ENCODE measurements at places on chromosomes 3 and 15.

- no peak for DNase-seq
Measured at GRCh38 chr3:26637698-26638097, 15.1 kb downstream of the LRRC3B start.

DNA sequence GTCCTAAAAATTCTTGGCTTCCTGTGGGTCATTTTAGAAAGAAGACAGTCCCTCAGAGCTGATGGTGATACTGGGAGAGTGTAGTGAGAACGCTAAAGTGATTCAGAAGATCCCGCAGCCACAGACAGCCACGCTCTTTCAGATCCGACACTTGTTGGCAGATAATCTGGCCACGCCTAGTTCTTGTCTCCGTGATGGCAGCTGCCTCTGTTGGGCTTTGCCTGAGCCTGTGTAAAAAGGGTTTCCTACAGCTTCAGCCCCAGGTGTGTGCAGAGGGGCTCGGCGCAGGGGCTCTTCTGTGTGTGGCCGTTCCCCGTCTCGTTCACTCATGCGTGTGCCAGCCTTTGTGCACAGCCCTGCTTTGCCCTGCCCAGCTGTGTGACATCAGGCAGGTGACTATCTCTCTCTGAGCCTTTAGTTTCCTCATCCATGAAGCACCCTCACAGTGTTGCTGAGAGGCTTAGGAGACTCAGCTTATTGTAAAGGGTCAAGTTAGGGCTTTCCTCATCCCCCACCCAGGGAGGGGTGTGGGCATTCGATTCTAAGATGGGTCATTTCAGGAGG, 6.3 kb downstream of the IRAK2 start:
- no peak for DNase-seq

DNA sequence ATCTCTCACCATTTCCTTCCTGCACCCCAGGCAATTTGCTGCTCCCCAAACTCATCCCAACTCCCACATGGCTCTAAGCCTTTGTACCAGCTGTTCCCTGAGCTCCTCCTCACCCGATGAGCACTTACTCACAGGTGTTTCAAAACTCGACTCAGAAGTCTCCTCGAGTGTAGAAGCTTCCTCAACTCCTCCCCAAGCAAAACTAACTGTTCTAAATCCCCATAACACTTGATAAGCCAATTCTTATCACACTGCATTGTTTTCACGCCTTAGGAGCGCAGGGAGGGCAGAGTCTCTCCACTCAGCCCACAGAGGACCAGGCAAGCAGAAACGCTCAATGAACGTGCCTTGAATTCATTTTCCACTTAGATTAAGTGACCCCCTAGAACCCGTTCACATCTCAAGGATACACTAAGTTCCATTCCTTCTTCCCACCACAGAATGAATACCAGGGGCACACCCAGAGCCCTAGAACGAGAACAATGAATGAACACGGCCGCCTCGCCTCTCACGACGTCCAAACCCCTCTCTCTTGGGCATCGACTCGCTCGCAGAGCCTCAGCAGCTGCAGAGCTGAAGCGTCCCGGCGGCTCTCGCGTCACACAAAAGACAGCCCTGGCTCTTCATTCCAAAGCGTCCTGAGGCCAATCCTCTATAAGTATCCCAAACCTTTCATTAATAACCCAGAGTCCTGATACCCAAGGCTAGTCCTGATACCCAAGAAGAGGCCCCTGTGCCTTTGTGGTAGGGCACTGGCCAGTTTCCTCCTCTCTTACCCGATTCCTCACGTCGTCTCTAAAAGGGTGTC, 1.1 kb downstream of the RAF1 start:
- DNase-seq: no peak

DNA sequence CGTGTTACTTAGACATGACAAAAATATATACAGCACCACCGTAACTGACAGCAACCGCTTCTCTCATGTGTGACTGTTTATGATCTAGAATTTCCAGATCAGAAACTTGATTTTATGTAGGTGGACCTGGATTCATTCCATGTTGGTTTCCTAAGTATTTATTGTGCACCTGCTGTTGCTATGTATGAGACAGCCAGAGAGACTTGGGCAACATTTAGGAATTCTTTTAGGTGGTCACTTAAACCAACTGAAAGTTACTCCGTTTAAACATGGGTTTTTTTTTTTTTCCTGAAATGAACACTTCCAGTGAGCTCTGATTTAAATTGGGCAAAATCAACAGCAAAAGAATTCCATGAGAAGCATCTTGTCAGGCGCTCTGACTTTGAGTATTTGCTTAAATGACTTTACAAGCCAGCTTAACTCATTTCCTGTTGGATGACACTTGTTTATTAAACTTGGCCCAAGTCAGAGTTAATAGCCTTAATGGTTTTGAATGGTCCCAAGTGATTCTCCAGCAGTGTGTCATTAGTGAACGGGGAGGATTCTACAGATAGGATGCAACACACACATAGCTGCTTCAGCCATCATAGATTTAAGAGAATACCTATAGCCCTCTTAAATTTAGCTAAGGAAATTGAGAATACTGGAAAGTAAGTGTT, 31.8 kb downstream of the MITF start:
- DNase-seq: no peak

DNA sequence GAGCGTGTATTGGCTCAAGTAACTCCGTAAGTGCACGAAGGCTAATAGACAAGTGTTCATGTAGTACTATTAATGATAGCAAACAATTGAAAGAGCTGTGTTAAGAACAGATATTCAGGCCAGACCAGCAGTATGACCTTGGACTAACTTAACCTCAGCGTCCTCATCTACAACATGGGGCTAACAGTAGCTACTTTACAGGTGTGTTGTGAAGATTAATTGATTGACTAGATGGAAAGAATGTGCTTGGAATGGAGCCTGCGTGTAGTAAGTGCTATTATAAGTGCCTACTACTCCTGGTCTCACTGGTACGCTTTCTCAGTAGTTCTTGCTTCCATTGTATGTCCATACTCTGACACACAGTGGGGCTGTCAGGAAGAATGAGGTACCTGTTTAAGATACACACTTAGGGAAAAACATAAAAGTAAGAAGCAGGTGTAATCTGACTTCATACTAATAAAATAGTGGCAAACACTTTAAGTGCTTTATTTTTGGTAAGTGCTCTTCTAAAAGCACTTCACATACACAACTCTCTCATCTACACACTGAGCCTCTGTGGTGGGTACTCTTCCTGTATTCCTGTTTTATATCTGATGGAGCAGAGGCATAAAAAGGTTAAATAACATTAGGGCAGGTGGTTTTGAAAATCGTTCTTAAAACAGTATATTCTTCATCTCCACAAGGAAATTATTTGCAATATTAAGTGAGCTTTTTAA, 24.3 kb upstream of the FBXL22 start:
- no peak for DNase-seq

DNA sequence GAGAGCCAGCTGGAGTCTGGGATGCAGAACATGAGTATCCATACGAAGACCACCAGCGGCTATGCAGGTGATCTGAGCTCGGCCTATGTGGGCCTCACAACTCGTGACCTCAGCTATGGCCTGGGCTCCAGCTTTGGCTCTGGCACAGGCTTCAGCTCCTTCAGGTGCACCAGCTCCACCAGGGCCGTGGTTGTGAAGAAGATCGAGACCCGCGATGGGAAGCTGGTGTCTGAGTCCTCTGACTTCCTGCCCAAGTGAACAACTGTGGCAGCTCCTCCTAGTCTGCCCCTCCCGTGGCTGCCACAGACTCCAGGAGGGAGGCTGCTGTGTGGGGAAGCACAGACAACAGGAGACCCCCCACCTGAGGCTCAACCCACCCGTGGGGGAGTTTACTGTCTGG, 3.6 kb upstream of the KPNA4 start:
- no peak for DNase-seq

- no peak for DNase-seq
Measured at GRCh38 chr3:13296662-13297061, 123.5 kb downstream of the NUP210 start.

- DNase-seq: no peak
Measured at GRCh38 chr3:139654637-139655365, 23.0 kb downstream of the NMNAT3 start.

- no peak for DNase-seq
Measured at GRCh38 chr3:106692624-106693023, 684.6 kb upstream of the CCDC54 start.

DNA sequence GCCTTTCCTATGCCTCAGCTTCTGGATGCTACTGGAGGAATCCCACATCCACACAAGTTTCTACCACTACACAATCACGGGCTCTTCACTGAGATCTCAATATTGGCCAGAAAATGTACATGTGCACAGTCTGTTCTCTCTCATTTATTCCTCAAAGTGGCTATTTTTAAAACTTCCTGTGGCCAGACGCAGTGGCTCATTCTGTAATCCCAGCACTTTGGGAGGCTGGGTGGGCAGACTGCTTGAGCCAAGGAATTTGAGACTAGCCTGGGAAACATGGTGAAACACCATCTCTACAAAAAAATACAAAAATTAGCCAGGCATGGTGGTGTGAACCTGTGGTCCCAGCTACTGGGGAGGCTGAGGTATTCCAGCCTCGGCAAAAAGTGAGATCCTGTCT, 91.4 kb upstream of the PRTG start:
- DNase-seq: no peak

DNA sequence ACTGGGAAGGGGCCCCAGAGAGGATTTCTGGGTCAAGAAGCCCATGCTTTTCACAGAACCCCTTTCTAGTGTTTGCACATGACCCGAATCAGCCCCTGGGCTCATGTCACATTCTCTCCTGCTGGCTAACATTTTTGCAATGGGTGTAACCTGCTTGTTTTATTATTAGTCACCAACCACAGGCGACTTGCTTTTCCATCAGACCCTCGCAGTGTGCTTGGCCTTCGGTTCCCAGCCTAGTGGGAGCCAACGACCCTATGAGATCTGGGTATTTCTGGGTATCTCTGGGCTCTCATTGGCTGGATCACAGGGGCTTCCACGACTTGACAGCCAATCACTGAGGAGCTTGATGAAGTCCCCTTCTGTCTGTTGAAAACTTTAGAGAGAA, 11.0 kb upstream of the FBLN2 start:
- DNase-seq: no peak

DNA sequence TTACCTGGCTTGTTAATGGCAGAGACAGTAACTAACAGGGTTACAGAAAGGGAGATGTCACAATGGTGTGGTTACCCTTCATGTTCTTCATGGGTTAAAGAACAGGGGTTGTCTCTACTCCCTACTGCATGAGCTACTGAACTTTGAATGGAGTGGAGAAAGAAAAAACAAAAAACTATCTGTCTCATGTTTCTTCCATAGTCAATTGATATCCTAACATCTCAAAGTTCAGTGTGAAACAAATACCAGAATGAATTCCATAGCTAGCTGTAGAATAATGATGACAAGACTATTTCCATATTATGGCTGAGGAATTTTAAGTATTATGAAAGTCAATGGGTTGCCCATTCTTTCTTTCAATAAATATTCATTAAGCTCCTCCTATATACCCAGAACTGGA, 161.3 kb upstream of the LPP start:
- DNase-seq: no peak

- no peak for DNase-seq
Measured at GRCh38 chr15:46126581-46126980, 491.8 kb downstream of the SQOR start.

DNA sequence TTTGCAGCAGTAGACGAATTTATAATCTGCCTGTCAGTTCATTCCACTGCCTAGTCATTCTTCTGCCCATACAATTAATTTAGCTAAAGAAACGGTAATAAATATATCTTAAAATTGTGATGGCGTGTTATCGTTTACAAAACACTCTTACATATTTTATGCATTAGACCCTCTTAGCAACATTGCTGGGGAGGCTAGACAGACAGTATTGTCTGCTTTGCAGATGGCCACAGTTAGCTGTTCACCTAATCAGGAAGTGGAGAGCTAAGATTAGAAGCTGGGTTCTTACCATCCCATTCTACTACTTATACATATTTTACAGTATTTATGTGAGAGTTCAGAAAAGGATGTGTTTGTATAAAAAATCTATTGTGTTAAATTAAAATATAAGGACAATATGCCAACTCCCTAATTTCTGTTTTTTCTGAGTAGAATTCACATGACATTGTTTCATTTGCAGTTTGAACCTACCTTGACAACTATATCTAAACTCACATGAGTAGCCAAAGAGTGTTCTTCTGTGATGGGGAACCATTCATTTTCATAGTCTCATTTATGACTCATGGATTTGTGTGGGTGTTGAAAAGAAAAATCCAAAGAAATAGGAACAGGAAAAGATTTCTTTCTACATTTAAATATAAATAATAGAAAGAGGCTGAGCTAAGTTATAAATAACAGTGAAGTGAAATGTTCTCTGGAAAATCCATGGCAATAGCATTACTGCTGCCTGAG, 41.7 kb upstream of the C3orf80 start:
- DNase-seq: no peak

GRCh38 chr15:55407498-55408011, 604 bp downstream of the CCPG1 start:
- no peak for DNase-seq

DNA sequence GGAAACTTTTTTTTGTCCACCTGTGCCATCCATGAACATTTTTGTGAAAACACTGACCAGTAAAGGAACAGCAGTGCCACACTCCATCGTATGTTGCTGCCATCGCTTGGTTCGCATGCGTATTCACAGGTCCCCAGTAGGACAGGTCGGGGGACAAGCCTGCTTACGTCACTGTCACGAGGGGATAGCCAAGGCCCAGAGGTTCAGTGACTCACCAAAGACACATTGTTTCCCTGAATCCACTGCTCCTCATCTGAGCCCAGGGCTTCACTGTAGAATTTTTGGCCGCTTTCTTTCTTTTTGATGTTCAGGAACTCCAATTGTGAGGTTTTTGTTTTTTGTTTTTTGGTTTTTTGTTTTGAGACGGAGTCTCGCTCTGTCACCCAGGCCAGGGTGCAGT, 5.9 kb downstream of the ADPRH start:
- no peak for DNase-seq

DNA sequence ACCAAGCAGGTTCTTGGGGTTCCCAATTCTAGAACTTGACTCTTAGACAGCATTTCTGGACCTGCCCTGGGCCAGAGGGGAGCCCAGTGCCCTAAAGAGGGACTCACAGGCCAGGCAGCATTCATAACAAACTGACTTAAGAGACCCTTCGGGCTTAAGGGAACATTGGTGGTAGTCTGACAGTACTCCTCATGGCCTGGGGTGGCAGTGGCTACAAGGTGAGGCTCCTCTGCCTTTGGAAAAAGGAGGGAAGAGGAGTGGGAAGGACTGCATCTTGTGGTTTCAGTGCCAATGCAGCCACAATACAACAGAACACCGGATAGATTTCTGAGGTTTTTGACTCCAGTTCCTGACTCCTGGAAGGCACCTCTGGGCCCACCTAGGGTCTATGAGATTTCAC, 172.2 kb upstream of the STRIT1 start:
- no peak for DNase-seq
